ENCODE measurements at places on chromosomes 5 and 9.

DNA sequence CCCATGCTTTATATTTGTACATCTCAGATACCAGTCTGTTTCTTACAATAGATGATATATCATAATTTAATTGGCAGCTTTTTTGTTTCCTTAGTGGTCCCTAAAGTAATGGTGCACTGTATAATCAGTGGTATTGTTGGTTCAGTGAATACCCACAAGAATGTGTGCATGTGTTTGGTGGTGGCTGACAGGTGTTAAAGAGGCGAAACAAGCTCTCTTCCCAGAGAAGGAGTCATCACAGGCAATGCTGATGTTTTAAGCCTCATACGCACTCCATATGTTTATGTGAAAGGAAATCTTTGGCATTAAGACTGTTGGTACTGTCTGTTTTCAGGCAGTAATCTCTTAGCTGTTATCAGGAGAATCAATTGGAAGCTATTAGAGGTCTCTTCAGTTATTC is 49.2 kb upstream of the KIAA1958 start:
- DNase-seq, result no peak

- DNase-seq, result no peak
These were observed 21.0 kb upstream of the RNF180 start for GRCh38 chr5:64144425-64145215.

DNA sequence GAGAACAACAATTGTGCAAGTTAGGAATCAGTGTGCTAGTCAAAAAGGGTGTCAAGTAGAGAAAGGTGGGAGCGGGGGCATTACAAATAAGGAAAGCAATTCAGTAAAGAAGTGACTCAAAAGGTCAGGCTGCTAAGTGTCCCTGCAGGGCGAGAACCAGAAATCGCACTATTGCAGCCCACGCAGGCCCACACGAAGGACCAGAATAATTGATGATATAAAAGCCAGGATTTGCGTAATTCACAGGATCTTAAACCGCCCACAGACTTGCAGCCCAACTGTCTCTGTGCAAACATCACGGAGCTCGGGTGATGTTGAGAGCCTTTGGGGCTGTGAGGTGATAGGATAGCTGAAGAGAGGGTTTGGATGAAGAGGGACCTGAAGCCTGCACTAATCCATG is 349.0 kb downstream of the BRINP1 start:
- DNase-seq, result no peak

DNA sequence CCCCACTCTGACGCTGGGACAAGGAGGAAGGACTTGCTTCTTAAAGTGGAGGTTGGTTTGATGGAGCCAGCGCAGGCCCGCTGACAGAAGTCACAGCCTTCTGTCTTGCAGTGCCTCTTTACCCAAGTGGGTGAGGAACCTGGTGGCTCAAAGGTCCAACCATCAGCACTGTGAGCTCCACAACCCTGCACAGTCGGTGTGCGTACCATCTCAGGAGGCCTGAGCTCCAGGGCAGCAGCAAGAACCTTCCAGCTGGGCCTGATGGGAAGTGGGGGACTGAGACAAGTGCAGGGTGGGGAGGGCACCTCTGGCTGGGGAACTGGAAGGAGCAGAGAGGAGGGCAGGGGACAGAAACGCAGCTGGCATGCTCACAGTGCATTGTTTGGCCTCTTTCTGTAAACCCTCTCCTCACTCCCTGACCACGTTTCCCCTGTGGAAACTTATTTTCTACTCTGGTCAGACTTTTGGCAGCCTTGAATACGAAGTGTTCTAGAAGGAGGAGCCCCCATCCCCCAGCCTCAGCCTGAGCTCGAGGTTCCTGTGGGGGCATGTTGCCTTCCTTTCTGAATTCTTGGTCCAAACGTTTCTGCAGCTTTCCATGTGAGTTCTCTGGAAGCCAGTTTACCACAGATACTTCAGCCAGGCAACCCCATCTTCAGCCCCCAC is 178.5 kb upstream of the PITX1 start:
- DNase-seq, result no peak

DNA sequence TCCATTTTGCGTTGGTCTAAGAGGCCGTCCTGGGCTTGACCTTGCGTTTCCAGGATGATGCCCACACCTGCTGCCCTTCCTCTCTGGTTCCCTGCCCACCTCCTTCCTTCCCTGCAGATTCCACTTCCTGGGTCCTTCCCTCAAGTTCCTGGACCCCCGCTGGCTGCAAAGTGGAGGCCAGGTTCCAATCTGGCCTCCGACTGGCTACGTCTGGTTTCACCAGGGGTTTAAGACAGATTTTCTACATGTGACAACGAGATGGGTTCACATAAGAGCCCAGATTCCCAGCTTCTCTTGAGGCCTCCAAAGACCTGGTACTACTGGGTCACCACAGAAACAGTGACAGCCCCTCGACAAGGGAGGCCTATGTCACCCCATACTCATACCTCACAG is 2.1 kb downstream of the MGAT4B start:
- no peak for DNase-seq

- no peak for DNase-seq
These were observed 145.9 kb upstream of the GLRA1 start for GRCh38 chr5:152070591-152070990.

- DNase-seq, result no peak
These were observed 62.2 kb downstream of the NTRK2 start for GRCh38 chr9:84731696-84732095.

Data from activated CD4-positive, alpha-beta T cell treated with anti-CD3 and anti-CD28 coated beads, Interleukin-2, amount 50 U/mL, for 24 hours (primary cell).